Thoracic aorta endothelial cell (primary cell): ENCODE measurements at places on chromosomes 7 and 10. TPM values are rescaled to one million over a fixed set of nuclear protein-coding genes. Genes with fewer than 3 reads are reported as not detected.

Gene ELFN1
- 0.53 and 0.86 TPM in 2 replicates for total RNA-seq

Gene ASCC1
- total RNA-seq: 39.1 and 46.9 TPM in 2 replicates

Gene CH25H
- 0.57 and 0.80 TPM in 2 replicates for total RNA-seq

Gene PTPRZ1
- under 0.01 TPM in 1 of 2 replicates, not detected in the other for total RNA-seq

Gene AKR1C2
- total RNA-seq: 2.0 and 2.2 TPM in 2 replicates

Gene LRMDA
- 5.7 and 8.6 TPM in 2 replicates for total RNA-seq
